Uterine smooth muscle cell (primary cell): ENCODE measurements at places on chromosomes 5 and 9. TPM values are rescaled to one million over a fixed set of nuclear protein-coding genes. Genes with fewer than 3 reads are reported as not detected.

The SLC44A1 gene
- 78.0 and 92.9 TPM in 2 replicates for total RNA-seq

The IFNA14 gene
- total RNA-seq: not detected in 2 replicates

The TXNDC8 gene
- not detected in 2 replicates for total RNA-seq

The NDOR1 gene
- 2.6 and 4.8 TPM in 2 replicates for total RNA-seq

The FYB1 gene
- 0.12 and 0.22 TPM in 2 replicates for total RNA-seq

The PHF24 gene
- total RNA-seq: under 0.01 and 0.11 TPM in 2 replicates
